ENCODE measurements at places on chromosomes 5 and 9.

- no peak for DNase-seq
Measured at GRCh38 chr5:1502046-1502736, 21.6 kb downstream of the LPCAT1 start.

DNA sequence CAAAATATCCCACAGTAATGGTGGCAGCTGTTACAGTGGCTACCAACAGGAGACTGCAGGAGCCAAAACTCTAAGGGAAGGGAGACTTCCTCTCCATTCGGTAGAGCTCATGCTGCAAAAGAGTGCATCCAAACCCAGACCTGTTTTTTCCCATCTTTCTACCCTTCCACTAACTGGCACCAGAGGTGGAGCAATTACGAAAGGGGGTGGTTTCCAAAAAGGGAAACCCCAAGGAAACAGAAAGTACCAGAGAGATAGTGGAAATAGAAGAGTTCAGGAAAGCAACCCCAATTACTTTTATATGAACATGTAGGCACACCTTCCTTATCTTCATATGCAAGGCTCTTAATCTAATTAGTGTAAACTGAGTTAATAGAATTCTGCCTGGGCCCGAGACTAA is 7.3 kb upstream of the WDR41 start:
- DNase-seq: no peak

DNA sequence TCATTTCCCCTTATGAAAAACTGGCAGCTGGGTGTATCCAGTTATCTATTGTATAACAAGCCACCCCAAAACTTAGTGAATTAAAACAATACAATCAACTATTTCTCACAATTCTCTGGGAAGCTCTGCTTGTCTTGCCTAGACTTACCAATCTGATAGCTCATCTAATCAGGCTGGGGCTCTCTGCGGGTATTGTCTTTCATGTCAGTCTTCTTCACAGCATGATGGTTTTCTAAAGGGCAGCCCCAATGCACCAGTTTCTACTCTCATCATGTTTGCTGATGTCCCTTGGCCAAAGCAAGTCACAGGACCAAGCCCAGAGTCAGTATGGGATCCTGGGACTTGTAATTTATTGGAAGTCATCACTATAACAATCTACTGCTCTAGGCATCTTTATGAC is 433.5 kb downstream of the KIAA0825 start:
- DNase-seq: no peak

DNA sequence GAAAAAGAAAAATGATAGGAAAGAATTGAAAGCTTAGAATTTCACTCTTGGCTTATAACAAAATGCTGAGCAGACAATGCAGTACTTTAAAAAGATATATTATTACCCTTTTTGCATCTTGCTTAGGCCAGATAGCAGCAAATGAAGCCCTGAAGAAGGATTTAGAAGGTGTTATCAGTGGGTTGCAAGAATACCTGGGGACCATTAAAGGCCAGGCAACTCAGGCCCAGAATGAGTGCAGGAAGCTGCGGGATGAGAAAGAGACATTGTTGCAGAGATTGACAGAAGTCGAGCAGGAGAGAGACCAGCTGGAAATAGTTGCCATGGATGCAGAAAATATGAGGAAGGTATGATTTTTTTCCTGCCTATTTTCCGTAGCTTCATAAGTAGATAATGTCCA is 50.8 kb downstream of the CNTRL start:
- DNase-seq: no peak

- DNase-seq: no peak
Measured at GRCh38 chr5:14247054-14247386, 103.9 kb downstream of the TRIO start.

- DNase-seq: no peak
Measured at GRCh38 chr5:71623221-71623794, 36.2 kb downstream of the MCCC2 start.

DNA sequence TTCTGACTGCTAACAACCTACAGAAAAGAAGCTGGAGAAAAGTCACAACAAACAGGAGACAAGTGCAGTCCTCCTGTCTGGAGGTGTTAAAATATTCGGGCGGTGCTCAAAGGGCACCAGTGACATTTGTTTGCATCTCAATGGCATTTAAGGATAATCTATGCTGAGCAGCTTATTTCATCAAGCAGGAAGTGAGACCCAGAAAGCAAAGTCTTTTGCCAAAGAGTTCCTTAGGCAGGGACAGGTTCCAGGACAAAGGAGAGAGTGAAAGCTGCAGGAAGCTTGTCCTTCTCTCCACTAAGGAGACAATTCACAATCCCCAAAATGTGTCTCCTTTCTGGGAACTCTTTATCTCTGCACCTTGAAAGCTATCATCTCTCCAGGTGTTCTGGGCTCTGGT is 38.7 kb upstream of the CDK20 start:
- DNase-seq: no peak

- no peak for DNase-seq
Measured at GRCh38 chr5:33261747-33262146, 179.0 kb upstream of the TARS1 start.

DNA sequence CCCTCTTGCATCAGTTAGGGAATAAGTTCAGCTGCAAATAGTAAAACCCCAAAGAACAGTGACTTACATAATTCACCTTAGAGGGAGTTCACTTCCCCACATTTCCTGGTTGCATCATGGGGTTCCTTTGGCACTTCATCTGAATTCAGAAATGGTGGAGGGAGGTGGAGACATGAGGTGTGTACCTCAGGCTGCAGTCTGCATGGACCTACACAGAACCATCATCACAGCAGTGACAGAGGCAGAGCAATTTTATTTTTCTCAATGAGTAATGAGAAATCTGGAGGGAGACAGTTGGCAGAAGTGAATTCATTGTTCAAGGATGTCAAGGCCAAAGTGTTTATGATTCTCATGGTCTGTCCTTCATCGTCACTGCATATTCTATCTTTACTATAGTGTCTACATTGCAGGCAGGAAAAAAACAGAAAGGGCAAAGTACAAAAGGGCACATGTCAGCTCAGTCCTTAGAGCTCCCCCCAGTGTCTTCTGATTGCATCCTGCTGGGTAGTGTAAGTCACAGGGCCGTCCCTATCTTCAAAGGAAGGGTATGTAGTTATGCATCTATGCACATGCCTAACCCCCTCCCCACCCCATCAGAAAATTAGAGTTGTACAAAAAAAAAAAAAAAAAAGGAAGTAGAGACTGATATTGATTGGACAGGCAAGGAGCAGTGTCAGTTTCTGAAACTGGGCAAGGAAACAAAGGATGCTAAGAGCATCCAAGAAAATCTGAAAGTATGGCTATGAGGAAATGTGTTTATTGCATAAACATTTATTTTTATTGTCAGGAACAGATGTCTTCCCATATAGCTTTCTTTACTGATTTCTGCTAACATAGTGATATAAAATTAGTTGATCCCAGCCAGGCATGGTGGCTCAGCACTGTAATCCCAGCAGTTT is 132.7 kb upstream of the APC start:
- DNase-seq: no peak

- no peak for DNase-seq
Measured at GRCh38 chr9:112647596-112647995, 70.3 kb downstream of the INIP start.

DNA sequence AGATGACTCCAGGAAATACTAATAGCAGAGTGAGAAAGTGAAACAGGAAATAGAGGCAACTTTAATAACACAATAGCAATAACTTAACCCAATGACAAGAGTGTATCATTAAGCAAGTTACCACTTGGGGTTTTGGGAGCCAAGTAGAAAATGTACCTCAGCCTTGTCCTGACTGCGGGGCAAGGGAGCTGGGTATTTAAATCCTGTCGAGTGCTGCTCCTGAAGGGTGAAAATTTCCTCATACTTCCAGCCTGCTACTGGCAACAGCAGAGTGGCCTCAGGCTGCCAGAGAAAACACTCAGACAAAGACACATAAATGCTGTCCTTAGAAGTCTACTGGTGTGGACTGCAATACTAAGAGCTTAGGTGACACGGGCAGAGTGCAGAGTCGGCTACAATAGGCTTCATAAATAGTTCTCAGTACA is 112.5 kb upstream of the EMB start:
- no peak for DNase-seq

DNA sequence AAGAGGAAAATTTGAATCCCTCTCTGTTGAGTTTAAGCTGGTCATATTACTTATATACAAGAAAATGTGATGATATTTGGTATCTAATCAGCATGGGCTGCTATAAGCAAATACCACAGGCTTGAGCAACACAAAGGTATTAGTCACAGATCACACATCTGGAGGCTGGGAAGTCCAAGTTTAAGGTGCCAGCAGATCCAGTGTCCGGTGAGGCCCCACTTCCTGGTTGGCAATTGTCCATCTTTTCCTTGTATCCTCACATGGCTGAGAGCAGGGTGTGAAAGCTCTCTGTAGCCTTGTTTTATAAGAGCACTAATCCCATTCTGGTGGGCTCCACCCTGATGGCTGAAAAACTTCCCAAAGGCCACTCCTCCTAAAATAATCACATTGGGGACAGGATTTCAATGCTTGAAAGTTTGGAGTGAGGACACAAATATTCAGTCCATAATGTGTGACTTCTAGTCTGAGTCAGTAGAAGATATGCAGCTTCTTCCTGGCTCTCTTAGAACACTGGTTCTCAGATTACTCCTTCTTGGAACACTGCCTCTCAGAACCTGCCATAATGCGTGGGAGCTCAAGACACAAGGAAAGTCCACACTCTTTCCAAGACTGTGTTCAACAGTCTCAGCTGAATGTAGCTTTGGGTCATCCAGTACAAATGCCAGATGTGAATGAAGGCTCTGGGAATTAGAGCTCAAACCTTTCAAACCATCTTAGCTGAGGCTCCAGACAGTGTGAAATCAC is 124.1 kb downstream of the PRDM9 start:
- DNase-seq: no peak

DNA sequence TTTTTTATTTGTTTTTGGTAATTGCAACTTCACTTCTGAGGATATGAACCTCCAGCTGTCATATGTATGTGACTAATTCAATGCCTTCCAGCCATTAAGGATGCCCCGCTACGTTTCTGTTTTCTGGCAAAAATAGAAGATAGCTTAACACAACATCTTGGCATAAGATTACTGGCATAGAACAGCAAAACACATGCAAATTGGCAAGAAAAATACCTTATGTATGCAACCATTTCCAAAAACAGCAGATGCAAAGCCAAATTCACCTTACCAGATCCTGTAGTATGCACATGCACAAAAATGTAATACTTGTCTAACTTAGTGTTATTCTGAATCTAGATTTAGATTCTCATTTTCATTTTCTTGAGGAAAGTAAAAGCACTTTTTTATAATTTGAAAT is 461.1 kb upstream of the CYLC2 start:
- DNase-seq: no peak

DNA sequence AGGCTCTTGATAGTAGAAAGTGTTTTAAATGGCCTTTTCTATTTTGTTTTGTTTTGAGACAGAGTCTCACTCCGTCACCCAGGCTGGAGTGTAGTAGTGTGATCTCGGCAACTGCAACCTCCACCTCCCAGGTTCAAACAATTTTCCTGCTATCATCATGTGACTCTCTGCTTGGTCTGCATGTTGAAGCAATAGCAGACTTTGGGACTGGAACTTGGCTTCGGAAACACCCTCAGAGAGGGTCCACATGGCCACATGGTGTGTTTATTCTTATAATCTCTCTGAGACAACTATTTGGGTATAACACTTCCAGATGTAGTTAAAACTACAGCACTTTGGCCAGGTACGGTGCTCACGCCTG is 10.9 kb downstream of the SLC1A1 start:
- no peak for DNase-seq

DNA sequence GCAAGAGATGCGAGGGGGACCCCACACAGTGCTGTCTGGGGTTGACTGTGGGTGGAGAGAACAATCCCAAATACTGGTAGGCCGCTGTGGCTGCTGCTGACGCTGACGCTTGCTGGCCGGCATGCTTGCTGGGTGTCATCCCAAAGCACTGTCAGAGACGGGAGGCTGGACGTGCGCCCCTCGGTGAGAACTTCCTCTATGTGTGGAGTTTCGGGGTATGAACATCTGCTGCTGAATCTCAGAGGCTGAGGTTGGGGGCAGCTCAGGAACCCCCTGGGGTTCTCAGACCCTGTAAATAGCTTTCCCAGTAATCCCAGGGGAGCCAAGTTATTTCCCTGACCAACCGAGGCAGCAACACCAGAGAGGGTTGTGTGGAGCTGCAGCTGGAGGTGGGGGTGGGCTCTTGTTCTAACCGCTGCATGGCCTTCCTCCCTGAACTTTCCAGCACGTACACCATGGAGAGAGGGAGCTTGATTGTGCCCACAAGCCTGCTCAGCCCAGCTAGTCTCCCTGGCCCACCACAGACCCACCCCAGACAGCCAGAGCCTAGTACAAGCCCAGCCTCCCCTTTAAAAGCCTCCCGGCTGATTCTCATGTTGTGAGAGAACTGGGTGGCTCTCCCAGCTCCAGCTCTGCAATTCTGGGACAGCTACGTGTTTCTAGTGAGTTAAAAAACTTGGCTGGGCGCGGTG is 21.8 kb upstream of the SLC12A7 start:
- DNase-seq: no peak

DNA sequence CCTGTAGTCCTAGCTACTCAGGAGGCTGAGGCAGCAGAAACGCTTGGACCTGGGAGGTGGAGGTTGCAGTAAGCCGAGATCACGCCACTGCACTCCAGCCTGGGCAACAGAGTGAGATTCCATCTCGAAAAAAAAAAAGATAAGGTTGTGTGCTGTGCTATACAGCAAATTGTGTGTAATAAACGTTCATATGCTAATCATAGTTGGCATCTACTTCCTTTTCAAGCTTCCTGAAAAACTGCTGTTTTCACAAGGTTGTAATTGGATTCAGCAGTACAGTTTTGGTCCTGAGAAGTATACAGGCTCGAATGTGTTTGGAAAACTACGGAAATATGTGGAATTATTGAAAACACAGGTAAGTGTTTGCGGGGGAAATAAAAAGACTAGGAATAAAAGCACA is 25.5 kb downstream of the OTULINL start:
- no peak for DNase-seq

DNA sequence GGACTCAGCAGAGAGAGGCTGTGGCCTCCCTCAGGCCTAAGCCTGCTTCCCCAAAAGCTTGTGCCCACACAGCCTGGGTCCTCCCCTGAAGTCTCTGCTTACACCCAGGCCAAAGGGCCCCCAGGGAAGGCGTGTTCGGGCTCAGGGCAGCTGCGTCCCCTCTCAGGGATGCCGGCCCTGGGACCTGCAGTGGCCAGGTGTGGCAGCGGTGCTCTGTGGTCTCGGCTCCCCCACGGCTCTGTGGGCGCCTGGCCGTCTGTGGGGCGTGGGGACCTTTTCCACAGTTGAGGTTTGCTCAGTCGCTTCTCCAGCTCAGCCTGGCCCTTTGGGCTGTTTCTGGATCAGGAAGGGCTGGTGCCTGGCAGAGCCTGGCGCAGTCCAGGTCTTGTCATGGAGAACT is 75.9 kb downstream of the RXRA start:
- DNase-seq: no peak

GRCh38 chr5:35811108-35811741 is 45.5 kb upstream of the IL7R start:
- no peak for DNase-seq

GRCh38 chr9:108272349-108272899 is 583.4 kb downstream of the ACTL7B start:
- DNase-seq: peak; percentile 80

DNA sequence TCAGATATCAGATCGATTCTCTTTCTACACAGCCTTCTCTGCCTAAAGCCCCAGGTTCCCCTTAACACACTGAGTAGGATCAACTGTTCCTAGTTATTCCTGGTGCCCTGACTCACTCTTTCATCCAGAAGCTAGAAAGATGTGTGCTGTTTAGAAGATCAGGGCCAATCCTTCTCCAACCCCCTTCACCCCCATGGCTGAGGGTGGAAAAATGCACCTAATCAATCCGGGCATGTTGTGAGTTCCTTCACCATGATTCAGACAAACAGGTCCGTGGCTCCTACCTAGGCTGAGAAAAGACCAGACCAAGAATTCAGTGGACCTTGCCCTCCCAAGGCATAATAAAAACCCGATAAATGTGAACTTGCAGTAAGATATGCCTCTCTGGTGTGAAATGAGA is 85.4 kb upstream of the EQTN start:
- no peak for DNase-seq
